Activated CD4-positive, alpha-beta T cell treated with anti-CD3 and anti-CD28 coated beads for 36 hours (primary cell): ENCODE measurements at places on chromosomes 11 and 22. TPM values are rescaled to one million over a fixed set of nuclear protein-coding genes. Genes with fewer than 3 reads are reported as not detected.
A peak's percentile ranks its signal among the peaks of the same experiment; 100 is the strongest.

Gene LMNTD2
- 2.7 TPM for total RNA-seq

- peak; percentile 62 for DNase-seq
- no peaks in the 10 kb centered on the region for H3K27me3 ChIP-seq
- peak overlapping the region; percentile 68 for H3K27ac ChIP-seq
- H3K36me3 ChIP-seq = no peaks in the 10 kb centered on the region
- no peak overlapping the region for H3K4me3 ChIP-seq
- peaks cover 16% of the 10 kb centered on the region for H3K4me1 ChIP-seq
Measured at GRCh38 chr11:118295815-118296454, 8.6 kb upstream of the CD3E start.

GRCh38 chr22:28922540-28923244, 39.3 kb downstream of the ZNRF3 start:
- H3K27ac ChIP-seq = no peak overlapping the region
- no peak overlapping the region for H3K4me3 ChIP-seq
- no peak for DNase-seq
- no peaks in the 10 kb centered on the region for H3K36me3 ChIP-seq

Gene SAA2
- not detected for total RNA-seq

GRCh38 chr11:103768816-103769215, 267.6 kb upstream of the DDI1 start:
- no peak overlapping the region for H3K27ac ChIP-seq
- no peaks in the 10 kb centered on the region for H3K27me3 ChIP-seq
- no peaks in the 10 kb centered on the region for H3K36me3 ChIP-seq
- no peak overlapping the region for H3K4me3 ChIP-seq

DNA sequence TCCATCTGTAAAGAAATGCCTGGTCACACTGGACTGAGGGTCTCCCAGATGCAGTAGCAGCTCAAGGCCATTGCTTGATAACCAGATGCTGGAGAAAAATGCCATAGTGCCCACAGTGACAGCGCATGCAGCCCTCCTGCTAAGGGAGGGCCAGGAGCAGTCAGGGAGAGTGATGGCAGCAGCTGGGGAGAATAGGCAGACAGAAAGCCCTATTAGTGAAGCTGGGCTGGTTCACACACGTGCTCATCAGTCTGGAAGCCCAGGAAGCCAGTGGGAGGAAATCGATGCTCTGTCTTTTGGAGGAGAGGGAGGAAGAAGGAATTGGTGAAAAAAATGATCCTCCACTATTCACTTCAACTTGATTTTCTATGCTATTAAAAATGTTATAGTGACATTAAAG, 82.9 kb downstream of the OSBP2 start:
- peaks cover 2% of the 10 kb centered on the region for H3K4me1 ChIP-seq
- H3K4me3 ChIP-seq = no peak overlapping the region
- no peak overlapping the region for H3K27ac ChIP-seq

- H3K27ac ChIP-seq = no peak overlapping the region
- H3K4me1 ChIP-seq = no peaks in the 10 kb centered on the region
Measured at GRCh38 chr11:77377734-77378133, 76.2 kb upstream of the GDPD4 start.

Gene PGR
- not detected for total RNA-seq
